Activated T-cell treated with anti-CD3 and anti-CD28 coated beads for 24 hours (primary cell): ENCODE measurements at places on chromosomes 2 and 18.

DNA sequence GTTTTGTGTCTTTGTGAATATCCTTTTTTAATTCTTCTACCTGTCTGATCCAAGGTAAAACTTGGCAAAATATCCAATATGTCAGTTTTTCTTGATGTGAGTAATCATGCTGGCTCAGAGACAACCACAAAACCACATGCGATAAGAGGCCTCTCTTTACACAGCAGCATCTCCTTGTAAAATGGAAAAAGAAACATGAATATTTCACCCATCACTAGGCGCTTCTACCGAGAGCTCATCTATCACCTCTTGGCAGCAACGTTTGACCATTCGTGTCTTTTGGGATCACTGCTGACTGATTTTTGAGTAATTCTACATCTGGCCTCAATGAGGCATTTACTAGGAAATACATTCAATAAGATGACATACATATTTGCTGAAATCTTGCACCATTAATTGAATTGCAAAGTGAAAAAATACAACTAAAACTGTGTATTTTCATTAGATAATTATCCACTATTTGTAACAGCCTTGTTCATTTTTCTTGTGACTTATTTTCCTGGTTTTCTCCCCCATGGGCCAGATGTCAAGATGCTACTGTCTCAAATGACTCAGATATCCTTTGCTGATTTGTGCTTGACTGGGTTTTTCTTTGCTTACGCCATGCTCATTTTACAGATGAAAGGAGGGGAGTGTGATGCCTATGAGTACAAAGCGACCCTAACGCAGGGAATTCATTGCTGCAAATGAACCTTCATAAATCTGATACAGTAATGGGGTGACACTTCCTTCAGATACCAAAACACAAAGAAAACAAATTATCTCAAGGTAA, 467.5 kb downstream of the FBXO15 start:
- DNase-seq, result no peak

- DNase-seq, result no peak
These were observed 5.2 kb downstream of the CCBE1 start for GRCh38 chr18:59691996-59692395.

GRCh38 chr2:137173463-137173862, 408.1 kb downstream of the THSD7B start:
- no peak for DNase-seq

DNA sequence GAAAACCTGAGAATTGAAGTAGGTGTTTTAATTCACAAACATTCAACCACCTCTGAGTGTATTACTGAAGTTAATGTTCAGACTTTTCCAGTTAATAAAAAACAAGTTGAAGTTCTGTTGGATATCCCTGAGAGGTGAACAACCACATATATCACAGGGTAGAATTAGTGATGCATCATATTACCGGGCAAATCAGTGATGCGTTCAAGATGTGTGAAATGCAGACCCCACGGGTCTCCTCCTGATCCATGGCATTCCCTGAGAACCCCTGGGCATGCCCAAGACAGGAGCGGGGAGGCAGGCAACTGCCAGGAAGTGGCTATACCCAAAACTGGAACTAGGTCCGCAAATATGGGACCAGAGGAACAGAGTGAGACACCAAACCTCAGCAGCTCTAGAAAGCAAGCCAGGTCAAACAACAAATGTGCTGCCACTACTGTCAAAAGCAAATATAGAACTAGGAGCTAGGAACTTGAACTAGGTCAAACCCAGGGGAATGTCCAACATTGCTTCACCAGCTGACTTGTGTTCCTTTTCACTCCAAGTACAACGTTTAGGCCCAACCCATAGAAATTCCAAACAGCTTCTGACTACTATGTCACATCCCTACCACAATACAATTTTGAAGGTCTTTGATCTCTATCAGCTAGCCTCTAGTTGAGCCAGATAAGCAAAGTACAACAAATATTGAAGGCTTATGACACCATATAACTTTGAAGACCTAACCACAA, 20.2 kb downstream of the PSTPIP2 start:
- DNase-seq, result no peak

DNA sequence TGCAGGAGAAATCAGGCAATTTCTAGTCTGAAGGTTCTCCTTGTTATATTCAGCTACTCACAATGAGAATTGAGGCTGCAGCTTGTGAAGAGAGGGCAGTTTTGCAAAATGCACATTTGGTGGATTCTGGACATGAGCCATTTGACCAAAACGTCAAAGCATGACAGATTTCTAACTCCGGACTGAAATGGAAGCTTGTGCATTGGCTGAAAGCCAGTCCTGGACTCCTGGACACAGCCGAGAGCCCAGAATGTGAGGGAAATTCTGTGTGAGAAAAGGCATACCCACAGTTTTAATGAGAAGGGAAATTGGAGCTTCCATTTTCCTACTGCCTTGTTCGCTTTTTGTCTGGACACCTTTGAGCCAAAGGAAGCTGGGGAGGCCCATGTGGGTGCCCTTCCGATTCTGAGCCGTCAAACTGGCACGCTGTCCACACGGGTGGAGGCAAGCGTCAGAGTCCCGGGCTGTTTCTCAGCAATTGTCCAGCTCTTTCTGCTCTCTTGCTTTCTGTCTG, 23.7 kb upstream of the ROCK2 start:
- DNase-seq, result no peak

DNA sequence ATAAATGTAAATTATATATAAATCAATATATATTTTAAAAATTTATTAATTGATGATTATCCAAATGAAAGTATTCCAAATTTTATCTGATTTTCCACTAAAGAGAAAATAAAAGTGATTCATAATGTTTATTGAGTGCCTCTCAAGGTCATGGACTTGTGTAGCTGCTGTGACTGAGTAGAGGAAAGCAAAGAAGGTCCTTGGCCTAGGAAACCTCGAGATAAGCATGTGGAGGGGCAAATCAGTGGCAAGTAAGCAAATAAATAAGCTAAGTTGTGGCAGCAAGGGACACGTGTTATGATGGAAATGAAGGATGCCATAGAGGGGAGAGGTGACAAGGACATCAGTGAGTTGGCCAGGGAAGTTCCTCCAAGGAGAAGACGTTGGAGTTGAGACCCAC, 866.1 kb upstream of the ID2 start:
- DNase-seq, result no peak

DNA sequence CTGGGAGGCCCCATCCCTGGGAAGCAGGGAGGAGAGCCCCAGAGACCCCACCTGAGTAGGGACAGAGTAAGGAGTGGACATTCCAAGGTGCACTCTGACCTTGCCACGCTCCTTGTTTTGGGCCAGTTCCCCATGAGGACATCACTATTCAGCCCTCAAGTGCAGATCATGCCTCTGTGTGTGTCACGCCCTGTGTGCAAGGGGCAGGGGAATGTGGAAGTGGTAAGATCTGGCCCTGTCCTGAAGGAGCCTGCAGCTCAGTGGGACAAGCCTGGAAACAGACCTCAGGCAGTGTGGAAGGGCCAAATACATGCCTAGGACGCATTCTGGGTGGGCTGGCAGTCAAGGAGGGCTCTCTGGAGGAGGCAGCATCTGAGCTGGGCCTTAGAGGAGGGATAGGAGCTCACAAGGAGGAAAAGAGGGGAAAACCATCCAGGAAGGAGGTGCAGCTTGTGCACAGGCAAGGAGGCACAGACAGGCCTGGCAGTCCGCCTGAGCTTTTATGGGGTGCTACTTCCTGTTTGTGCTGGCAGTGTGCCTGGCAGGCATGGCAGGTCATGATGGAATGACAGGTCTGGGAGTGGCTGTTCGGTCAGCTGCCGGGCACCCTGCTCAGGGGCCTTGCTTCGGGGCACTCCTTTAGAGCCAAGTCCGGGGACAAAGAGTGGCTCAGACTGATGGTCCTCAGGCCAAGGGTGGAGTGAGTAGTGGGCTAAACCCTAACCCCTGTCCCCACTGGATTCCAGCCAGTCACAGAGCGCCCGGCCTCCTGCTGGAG, 3.3 kb downstream of the KLHL30 start:
- no peak for DNase-seq

DNA sequence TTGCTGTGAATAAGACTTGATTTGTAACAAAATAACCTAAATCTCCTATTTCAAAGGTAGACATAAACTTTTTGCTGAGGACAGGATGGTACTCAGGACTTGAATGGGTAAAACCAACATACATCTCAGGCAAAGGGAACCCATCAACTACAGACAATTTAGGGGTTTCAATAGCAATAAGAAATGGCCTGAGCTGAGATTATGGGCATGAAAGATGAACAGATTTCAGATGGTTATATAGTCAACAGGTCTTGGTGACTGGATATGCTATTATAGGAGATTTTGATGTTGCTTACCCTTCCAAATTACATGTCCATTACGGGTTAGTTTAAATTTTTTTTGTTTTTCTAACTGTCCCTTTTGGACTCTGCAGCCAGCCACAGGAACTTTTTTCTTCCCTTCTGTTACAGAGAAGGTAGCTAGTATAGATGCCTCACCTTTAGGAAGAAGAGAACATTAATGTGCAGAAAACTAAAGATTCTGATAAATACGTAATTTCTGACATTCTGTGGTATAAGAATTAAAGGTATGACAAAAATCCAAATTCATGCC, 4.6 kb downstream of the RPS27A start:
- no peak for DNase-seq

- DNase-seq, result no peak
These were observed 331.1 kb upstream of the SLC14A2 start for GRCh38 chr18:45284174-45284573.

DNA sequence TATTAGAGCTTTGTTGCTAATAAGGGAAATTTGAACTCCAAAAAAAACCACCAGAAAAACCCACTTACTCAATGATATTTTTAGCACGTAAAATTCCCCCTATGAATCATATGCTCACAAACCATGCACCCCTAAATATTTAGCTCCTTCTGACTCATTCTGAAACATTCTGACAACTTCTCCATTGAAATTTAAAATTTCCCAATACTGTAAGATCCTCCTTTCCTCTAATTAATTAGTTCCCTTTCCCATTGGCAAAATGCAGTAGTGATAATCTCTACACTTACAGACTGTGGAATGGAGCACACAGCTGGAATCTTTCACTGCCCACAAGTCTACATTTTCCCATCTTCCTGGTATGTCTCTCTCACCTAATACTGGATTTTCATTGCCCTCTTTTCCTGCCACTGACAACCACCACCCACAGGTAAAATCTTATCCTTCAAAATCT, 215.8 kb upstream of the ACVR2A start:
- no peak for DNase-seq

DNA sequence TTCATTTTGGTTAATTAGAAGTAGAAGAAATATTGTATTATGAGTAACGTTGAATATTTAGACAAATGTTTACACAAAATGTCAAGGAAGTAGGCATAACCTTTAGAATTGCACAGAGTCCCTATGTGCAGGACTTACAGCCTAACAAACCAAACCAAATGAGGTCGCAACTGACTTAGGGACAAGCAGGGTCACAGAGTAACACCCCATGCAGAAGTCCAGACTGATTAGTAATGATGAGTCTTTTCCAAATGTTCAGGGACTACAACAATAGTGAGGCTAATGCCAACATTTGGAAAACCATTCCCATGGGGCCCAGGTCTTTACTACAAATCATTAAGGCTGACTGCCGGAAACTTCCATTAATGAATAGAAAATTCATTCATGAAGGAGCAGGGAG, 452.5 kb upstream of the CHAC2 start:
- DNase-seq, result no peak

GRCh38 chr18:62245699-62246098, 58.6 kb downstream of the RELCH start:
- DNase-seq, result no peak

DNA sequence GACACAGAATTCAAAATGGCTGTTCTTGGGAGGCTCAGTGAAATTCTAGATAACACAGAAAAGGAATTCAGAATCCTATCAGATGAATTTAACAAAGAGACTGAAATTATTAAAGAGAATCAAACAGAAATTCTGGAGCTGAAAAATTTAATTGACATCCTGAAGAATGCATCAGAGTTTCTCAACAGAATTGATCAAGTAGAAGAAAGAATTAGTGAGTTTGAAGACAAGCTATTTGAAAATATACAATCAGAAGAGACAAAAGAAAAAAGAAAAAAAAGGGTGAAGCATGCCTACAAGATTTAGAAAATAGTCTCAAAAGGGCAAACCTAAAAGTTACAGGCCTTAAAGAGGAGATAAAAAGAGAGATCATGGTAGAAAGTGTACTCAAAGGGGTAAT, 12.0 kb upstream of the RANBP2 start:
- DNase-seq, result no peak

DNA sequence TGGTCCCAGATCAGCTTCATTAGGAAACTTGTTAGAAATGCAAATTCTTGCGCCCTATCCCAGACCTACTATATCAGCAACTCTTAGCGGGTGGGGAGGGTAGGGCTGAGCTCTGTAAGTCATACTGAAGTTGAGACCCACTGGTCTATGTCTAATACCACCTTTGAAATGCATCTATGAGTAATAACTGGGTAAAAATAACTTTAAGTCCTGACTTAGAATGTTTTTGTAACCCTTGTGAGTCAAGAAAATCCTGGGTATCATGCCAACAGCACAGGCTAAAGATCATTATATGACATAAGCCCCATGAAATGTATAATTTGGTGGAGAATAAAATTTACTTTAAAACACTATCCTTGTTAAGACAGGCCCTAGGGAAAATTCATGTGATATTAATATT, 41.4 kb downstream of the PRKD3 start:
- DNase-seq, result no peak

GRCh38 chr2:84121-84520, 37.8 kb upstream of the FAM110C start:
- DNase-seq, result no peak

- DNase-seq, result no peak
These were observed 323.5 kb upstream of the TANK start for GRCh38 chr2:160836755-160837154.

DNA sequence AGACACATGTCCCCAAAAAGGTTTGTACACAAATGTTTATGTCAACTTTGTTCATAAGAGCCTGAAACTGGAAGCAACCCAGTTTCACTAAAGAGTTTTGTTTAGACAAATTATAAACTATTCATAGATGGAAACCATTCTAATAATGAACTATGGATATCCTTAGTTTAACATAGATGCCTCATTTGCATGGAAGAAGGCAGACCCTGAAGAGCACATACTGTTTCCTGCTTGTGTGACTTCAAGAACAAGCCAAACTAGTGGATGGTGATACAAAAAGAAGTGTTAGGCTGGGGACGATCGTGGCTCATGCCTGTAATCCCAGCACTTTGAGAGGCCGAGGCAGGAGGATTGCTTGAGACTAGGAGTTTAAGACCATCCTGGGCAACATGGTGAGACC, 48.1 kb downstream of the ACOXL start:
- no peak for DNase-seq

DNA sequence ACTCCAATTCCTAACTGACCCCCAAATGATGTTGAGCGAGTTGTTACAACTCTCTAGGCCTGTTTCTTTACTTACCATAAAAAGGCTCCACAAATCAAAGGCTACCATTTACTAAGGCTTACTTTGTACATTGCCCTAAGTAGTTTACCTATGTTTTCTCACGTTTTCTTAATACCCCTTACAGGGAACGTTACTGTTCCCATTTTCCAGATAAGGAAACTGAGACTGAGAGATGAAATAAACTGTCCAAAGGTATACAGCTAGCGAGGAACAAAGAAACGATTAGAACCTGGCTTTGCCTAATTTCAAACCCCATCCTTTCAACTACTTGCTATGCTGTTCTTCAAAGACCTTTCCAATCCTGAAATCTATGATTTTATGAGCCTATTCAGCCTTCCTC, 74.8 kb upstream of the SPTBN1 start:
- no peak for DNase-seq

GRCh38 chr2:233053928-233054784, 6.0 kb upstream of the INPP5D start:
- peak; percentile 68 for DNase-seq

GRCh38 chr18:60892855-60893254, 440.4 kb upstream of the CDH20 start:
- DNase-seq, result no peak
